Caudate nucleus (tissue), 63 donors: ENCODE measurements at places on chromosomes 3 and 15.

- DNase-seq = no peak
These were observed 30.5 kb downstream of the KLF13 start for GRCh38 chr15:31357148-31357547.

DNA sequence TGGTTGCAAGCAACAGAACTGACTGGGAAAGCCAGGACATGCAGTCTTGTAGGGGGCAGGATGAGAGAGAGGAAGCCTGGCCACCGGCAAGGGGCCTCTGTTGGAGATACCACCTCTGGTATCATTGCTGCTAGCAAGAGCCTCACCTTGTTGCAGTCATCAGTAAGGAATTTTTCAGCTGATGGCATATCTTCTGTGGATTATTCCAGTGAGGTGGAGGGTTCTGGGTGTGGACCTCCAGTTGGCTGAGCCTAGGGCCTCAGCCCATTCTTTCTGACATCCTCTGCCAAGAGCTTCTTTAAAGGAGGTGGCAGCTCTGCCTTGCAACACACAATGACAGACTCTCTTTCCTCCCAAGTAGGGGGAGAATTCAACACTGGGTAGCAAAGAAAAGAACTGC is 128.9 kb downstream of the AQP9 start:
- DNase-seq = no peak

GRCh38 chr3:38477057-38477820 is 18.9 kb upstream of the EXOG start:
- DNase-seq = no peak

- DNase-seq = peak; percentile 60
These were observed 18.0 kb upstream of the ANKDD1A start for GRCh38 chr15:64893481-64894394.

DNA sequence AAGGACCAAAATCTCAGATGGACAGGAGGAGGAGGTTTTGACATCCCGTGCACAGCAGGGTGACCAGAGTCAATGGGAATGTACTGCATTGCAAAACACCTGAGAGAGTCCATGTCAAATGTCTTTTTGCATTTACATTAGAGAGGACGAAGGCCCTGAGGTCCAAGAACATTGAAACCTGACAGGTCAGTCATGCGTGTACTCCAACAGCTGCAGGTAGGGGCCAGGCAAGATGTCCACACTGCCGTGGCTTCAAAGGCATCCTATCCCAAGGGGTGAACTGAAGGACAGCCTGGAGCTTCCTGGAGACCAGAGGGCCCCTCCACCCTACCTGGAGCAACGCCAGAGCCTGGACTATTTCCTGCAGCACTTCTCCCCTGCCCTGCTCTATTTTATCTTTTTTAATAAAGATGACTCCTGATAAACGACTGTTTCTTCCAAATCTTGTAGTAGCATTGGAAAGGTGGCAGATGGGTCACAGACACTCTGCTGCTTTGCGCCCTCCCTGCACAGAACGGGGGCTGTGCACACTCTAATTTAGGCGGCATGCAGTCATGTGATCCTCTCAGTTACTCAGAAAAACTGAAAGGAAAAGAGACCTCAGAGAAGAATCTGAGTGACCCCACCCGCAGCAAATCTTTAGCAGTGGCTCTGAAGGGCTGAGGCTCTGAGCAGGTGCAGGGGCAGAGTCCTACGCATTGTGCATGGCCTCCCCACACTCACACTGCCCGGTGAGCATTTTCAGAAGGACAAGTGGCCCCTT is 68.2 kb downstream of the HMCES start:
- DNase-seq = no peak

DNA sequence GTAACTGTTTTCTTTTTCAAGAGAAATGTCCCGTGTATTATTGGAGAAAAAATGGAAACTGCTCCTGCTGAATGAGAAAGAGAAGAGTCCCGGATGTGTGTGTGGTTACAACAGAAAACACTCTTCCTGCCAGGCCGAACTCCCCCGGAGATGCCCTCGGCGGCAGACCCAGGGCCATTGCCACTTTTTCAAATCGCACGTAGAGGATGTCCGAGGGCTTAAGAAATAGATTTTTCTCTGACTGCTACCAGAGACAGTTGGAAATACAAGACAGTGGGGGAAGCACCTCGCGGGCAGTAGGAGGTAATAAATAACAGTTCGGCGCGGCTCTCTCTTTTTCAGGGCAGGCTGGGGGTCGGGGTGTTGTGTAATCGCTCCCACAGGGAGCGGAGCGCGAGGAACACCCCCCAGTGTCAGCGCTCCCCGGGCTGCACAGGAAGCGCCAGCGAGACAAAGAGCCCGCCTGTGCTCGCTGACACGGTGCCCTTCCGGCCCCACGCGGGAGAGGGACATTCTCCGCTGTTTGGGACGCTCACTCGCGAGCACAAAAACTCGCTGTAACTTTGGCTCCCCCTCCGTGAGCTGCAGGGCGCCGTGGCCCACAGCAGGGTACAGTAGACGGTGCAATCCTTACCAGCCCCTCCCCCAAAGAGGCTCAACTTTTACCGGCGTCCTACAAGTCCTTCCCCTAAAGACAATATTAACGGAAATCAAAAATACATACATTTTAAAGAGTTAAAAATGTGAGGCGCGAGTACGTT is 1.1 kb downstream of the VGLL4 start:
- peak; percentile 71 for DNase-seq

DNA sequence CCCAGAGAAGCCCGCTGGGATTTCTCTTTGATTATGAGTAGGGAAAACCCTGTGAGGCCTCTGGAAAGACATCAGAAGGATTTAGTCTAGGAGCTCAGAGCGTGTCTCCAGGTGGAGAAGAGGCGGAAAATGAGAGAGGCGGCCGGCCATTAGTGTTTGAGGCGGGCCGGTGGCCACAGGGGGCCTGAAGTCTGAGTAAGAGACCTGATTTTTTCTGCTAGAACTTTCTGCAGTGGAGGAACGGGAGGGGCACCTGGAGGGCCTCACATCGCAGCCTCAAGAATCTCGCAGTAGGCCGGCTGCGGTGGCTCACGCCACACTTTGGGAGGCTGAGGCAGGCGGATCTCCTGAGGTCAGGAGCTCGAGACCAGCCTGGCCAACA is 28.5 kb downstream of the KLHDC8B start:
- DNase-seq = no peak

GRCh38 chr3:149588909-149589308 is 68.9 kb downstream of the WWTR1 start:
- DNase-seq = no peak

- no peak for DNase-seq
These were observed 216.8 kb downstream of the NR1D2 start for GRCh38 chr3:24161841-24162240.
